ENCODE measurements at places on chromosomes 6 and 20. TPM values are rescaled to one million over a fixed set of nuclear protein-coding genes. Genes with fewer than 3 reads are reported as not detected.

Gene COX4I2
- not detected for total RNA-seq

Gene RNF39
- total RNA-seq = not detected

Gene NKX2-2
- 0.31 TPM for total RNA-seq

Gene GABRR1
- total RNA-seq = not detected

Gene RBPJL
- total RNA-seq = not detected

Gene PTPRK
- 438 TPM for total RNA-seq

Gene SLC22A16
- total RNA-seq = 0.31 TPM

Gene PROKR2
- 40.4 TPM for total RNA-seq

Gene SNAP91
- total RNA-seq = 106 TPM

Gene ZSCAN23
- total RNA-seq = 16.2 TPM

Gene HLA-DRB1
- total RNA-seq = 0.16 TPM

Gene DNAJC5
- total RNA-seq = 99.7 TPM

Gene RSPO3
- total RNA-seq = 44.1 TPM

Gene LIME1
- total RNA-seq = 1.7 TPM

Gene NAPB
- 96.5 TPM for total RNA-seq

Gene GNAS-AS1
- 0.94 TPM for total RNA-seq

Gene BANF2
- total RNA-seq = not detected

Gene ARMC2
- total RNA-seq = 15.3 TPM

Gene TRIM40
- not detected for total RNA-seq

Gene GMPR
- total RNA-seq = 1.9 TPM

Gene TPBG
- total RNA-seq = 2.2 TPM

Gene CALHM4
- total RNA-seq = not detected

Gene ENPP1
- 0.47 TPM for total RNA-seq

Gene ENPP3
- 0.47 TPM for total RNA-seq

Gene PAX1
- total RNA-seq = under 0.01 TPM

Gene OR12D3
- total RNA-seq = not detected

Gene NKX2-4
- not detected for total RNA-seq

Gene GDAP1L1
- 121 TPM for total RNA-seq

Gene RIMS1
- total RNA-seq = 456 TPM

Gene SIRT5
- total RNA-seq = 23.2 TPM

Gene IL17F
- total RNA-seq = not detected

Gene SUMO4
- total RNA-seq = 7.3 TPM

Gene EDN1
- 5.9 TPM for total RNA-seq

Data from occipital lobe (tissue), 3 donors.